ENCODE measurements at places on chromosomes 5 and 9. TPM values are rescaled to one million over a fixed set of nuclear protein-coding genes. Genes with fewer than 3 reads are reported as not detected.
A peak's percentile ranks its signal among the peaks of the same experiment; 100 is the strongest.

- H3K27ac ChIP-seq, result no peak overlapping the region
- H3K4me1 ChIP-seq, result peaks cover 8% of the 10 kb centered on the region
- DNase-seq, result no peak
- no peaks in the 10 kb centered on the region for H3K27me3 ChIP-seq
- no peak overlapping the region for H3K4me3 ChIP-seq
Observed at GRCh38 chr9:110738982-110739381, 70.4 kb downstream of the MUSK start.

Gene FTMT
- total RNA-seq, result not detected

DNA sequence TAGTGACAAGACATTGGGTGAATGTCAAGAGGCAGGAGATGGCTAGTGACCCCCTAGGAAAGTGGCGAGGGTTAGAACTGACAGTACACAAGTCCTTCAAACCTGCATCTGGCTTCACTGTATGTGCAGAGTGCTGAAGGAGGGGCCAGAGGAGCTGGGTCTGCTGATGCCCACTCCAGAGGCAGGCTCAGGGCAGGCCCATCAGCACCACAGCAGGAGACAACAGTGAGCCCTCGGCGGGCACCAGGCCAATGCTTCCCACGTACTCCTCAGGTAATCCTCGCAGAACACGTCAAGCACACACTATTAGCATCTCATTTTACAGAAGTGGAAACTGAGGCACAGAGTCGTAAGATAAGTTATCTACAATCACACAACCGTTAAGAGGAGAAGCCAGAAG is 76.1 kb upstream of the SH3PXD2B start:
- peak overlapping the region; percentile 75 for H3K27ac ChIP-seq
- peaks cover 61% of the 10 kb centered on the region for H3K4me1 ChIP-seq

Gene CCL27
- total RNA-seq, result 0.41 TPM

DNA sequence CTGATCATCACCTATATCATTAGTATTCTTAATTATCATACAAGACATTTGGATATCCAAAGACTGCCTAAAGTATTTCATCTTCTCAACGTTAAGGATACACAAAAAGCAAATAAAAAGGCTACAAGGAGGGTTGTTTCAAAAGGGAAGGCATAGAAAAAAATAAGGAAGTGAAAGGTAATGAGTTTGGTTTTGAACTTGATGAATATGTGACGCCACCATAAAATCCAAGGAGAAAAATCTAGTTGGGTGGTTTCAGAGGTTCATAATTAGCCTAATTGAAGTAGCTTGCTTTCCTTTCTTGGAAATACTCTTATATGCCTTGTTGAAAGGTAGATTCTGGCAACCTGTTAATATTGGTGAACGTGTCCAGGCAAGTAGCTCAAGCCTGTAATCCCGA is 96.1 kb upstream of the SGCD start:
- peaks cover 8% of the 10 kb centered on the region for H3K4me1 ChIP-seq
- no peaks in the 10 kb centered on the region for H3K36me3 ChIP-seq
- no peaks in the 10 kb centered on the region for H3K27me3 ChIP-seq
- no peak overlapping the region for H3K4me3 ChIP-seq
- no peak for DNase-seq

Gene NUTM2F
- total RNA-seq, result not detected

DNA sequence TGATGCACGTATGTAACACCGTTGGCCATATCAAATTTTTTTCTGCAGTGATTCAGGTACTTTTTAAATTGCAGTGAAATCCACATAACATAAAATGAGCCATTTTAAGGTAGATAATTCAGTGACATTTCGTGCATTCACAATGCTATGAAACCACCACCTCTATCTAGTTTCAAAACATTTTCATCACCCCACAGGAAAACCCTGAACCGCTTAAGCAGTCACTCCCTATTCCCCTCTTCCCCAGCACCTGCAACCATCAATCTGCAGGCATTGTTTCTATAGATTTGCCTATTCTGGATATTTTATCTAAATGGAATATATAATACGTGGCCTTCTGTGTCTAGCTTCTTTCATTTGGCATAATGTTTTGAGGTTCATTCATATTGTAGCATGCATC is 79.2 kb downstream of the BOD1 start:
- no peak for DNase-seq
- H3K27ac ChIP-seq, result peak overlapping the region; percentile 74
- no peak overlapping the region for H3K4me3 ChIP-seq
- H3K4me1 ChIP-seq, result peaks cover 6% of the 10 kb centered on the region

GRCh38 chr5:158407824-158408195 is 548.9 kb upstream of the CLINT1 start:
- H3K36me3 ChIP-seq, result no peaks in the 10 kb centered on the region
- H3K4me1 ChIP-seq, result no peaks in the 10 kb centered on the region
- H3K27ac ChIP-seq, result no peak overlapping the region
- H3K4me3 ChIP-seq, result no peak overlapping the region
- DNase-seq, result no peak

DNA sequence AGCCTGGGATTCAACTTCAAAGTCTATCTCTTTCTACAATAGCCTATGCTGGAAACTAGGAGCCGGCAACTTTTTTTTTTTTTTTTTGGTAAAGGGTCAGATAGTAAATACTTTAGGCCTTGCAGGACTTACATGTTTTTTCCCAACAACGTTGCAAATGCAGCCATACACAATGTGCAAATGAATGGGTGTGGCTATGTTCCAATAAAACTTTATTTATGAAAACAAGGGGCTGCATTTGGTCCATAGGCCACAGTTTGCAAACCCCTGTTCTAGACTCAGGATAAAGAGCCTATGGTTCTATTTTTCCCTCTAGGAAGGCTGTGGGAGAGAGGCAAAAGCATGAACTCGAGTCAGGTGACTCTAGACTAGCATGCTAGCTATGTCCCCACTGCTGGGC is 189.1 kb downstream of the GABBR2 start:
- H3K27me3 ChIP-seq, result peaks cover 16% of the 10 kb centered on the region
- no peaks in the 10 kb centered on the region for H3K4me1 ChIP-seq
- no peak overlapping the region for H3K4me3 ChIP-seq
- H3K36me3 ChIP-seq, result no peaks in the 10 kb centered on the region

GRCh38 chr9:21481470-21482056 is 550 bp downstream of the IFNE start:
- H3K27me3 ChIP-seq, result peaks cover 9% of the 10 kb centered on the region
- H3K4me3 ChIP-seq, result no peak overlapping the region
- no peak for DNase-seq
- no peak overlapping the region for H3K27ac ChIP-seq
- H3K4me1 ChIP-seq, result no peaks in the 10 kb centered on the region

Measured in left ventricle myocardium inferior (tissue), 1 donor.